NCI-H187 treated with DMSO at 0.1 percent for 48 hours (cell line): ENCODE measurements at places on chromosomes 3 and 15.

DNA sequence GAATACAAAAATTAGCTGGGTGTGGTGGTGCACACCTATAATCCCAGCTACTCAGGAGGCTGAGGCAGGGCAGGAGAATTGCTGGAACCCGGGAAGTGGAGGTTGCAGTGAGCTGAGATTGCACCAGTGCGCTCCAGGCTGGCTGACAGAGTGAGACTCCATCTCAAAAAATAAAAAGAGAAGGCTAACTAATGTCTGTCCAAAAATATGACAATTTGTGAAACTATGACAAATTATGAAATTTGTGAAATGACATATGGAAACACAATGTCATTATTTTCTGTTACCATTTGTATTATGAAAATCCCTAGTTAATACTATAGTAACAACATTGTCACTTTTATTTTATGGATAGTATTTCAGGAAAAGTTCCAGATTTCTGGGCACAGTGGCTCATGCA, 1306.3 kb upstream of the EPHA6 start:
- no peak for DNase-seq

GRCh38 chr3:45852828-45853227, 10.9 kb upstream of the LZTFL1 start:
- no peak for DNase-seq

- DNase-seq, result no peak
Measured at GRCh38 chr3:140468407-140468806, 209.5 kb upstream of the TRIM42 start.

GRCh38 chr3:172305552-172305951, 142.7 kb downstream of the GHSR start:
- no peak for DNase-seq

- no peak for DNase-seq
Measured at GRCh38 chr3:193378706-193379105, at the start of gene ATP13A5. TSS of gene ATP13A5 (minus strand) at chr3:193378753. CDS start at chr3:193378725, 28 bp downstream.

GRCh38 chr3:23916152-23916885, 471 bp downstream of the NKIRAS1 start:
- DNase-seq, result no peak
